Activated CD4-positive, alpha-beta T cell treated with anti-CD3 and anti-CD28 coated beads, Interleukin-2, amount 50 U/mL, for 24 hours (primary cell): ENCODE measurements at places on chromosomes 1 and 21.

- DNase-seq: no peak
These were observed 78.6 kb downstream of the MAN1C1 start for GRCh38 chr1:25695090-25695770.

GRCh38 chr1:160550572-160551034 is 27.5 kb upstream of the SLAMF6 start:
- DNase-seq: peak; percentile 31

GRCh38 chr1:234923626-234924025 is 205.0 kb downstream of the TOMM20 start:
- no peak for DNase-seq

DNA sequence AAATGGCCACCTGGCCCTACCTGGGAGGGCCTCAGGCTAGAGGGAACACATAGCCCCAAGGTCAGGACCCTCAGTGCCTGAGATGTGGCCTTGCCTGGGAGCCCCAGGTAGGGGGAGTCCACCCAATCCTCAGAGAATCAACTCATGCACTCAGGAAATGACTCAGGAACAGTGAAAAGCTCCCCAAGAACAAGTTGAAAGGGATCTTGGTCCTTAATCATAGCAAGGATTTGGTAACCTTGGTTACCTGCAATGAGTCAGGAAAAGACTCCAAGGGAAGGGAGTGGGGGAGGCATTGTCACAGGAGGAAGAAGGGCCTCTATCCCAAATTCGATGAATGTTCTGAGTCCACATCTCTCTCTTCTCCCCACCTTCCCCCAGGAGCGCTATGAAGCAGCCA is 17.0 kb downstream of the MAP7D1 start:
- DNase-seq: no peak

GRCh38 chr1:101745551-101746270 is 251.0 kb downstream of the OLFM3 start:
- DNase-seq: no peak

DNA sequence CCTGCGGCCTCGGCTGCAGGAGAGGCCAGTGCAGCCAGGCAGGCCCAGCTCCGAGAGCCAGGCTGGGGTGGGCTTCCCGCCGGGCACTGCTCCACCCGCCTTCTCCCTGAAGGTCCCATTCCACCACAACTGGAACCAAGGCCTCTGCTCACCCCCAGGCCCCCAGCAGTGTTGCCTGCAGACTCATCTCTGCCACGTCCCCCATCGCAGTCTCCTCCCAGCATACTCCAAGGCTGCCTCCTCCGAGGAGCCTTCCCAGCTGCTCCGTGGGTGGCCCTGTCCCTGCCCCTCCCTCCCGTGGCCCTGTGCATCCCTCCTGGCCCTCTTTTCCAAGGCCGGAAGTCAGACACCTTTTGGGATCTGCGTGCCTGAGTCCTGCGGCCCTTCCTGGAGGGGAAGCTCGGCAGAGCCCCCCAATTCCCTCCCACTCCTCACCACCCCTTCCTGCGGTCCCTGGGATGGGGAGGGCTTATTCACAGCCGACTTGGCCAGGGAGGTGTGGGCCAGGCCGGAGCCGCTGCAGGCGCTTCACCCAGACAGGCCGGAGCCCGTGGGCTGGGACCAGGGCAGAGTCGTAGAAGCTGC is 47.6 kb downstream of the SLX9 start:
- no peak for DNase-seq

- no peak for DNase-seq
These were observed 34.1 kb downstream of the QSOX1 start for GRCh38 chr1:180188684-180189175.

DNA sequence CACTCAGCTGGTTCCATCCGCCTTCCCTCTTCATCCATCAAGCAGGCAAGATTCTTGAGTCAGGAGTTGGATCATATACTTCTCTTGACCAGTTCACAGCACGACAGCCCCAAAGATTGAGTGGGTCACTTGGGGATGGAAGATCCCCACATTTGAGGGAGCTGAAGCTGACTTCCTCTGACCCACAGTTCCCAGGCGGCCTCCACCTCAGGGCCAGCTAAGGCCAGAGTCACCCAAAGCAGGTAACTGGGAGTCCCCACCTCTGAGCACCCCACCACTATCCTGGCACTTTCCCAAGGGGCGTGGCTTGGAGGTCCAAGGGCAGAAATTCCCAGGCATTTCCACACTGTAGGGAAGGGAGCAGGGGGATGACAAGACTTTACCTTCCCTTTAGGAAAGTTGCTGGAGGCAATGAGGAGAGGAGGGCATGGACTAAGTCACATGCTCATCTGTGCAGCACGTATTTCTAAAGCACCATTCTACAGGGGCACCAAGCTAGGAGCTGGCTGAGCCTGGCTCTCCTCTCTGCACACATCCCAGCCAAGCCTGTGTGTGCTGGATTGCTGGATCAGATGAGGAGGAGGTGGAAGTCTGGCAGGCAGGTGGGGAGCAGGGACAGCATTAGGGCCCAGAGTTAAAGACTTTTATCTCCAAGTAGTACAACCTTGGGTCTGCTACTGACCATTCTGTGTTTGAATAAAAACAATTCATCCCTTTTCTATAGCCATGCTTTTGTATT is 1.3 kb upstream of the RD3 start:
- no peak for DNase-seq

DNA sequence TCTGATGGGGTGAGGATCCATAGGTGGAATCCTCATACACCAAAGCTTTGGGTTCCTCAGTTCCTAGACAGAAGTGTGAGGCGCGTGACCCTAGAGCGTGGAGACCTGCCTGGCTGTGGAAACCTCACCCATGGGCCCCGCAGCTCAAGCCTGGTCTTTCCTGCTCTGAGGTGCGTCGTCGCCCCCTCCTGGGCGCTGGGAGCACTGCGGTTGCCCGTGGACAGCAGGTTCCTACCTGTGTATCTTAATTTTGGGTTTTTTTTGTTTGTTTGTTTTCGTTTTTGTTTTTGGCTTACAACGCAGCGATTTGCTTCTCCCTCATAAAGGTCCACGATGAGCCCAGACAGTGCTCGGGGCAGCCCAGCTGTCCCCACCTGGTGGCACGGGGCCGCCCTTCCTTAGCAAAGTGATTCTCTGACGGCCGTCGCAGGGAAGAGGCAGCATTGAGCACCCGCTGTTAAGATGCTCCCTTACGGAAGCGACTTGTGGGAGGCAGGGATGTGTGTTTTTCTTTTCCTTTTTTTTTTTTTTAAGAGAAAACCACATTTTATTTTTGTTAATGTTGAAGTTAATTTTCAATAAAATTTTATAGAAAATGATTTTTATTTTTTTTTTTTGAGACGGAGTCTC is 36.5 kb upstream of the TRAPPC10 start:
- DNase-seq: peak; percentile 71

GRCh38 chr1:150162862-150163706 is 13.4 kb downstream of the PLEKHO1 start:
- no peak for DNase-seq

DNA sequence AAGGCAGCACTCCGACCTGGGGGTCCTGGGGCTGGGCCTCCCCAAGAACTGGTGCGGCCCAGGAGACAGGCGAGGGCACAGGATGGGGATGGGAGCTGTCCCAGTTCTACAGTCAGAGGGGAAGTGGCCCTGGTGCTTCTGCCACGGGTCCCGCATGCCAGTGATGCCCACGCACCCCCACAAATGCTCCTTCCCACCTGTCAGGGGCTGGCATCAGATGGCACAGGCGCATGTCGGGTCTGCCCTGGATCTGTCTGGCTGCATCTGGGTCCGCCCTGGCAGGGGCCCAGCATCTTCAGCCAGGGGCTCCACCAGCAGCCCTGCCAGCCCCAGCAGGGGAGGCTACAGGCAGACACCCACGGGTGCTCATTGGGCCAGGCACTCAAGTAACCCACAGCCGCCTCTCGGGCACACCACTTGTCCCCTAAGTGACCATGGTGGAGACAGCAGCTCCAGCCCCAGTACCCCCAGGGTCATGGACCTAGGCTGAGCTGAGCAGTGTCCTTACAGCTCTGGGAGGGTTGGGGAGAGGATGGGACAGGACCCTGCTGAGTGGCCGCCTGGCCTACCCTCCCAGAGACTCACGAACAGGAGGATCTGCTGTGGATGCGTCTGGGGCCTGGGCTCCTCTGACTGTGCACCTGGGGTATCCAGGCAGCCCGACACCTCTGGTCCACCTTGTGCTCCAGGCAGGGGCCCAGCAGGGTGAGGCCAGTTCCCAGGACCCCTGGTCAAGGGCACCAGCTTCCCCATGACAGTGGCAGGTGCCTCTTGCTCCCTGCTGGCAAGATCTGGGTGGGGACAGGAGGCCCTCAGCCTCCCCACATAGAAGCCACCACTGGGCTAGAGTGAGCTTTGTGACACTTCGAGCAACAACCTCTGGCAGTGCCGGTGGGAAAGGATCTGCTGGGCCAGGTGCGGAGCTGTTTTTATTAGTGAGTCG is 5.4 kb downstream of the SMIM1 start:
- DNase-seq: no peak

DNA sequence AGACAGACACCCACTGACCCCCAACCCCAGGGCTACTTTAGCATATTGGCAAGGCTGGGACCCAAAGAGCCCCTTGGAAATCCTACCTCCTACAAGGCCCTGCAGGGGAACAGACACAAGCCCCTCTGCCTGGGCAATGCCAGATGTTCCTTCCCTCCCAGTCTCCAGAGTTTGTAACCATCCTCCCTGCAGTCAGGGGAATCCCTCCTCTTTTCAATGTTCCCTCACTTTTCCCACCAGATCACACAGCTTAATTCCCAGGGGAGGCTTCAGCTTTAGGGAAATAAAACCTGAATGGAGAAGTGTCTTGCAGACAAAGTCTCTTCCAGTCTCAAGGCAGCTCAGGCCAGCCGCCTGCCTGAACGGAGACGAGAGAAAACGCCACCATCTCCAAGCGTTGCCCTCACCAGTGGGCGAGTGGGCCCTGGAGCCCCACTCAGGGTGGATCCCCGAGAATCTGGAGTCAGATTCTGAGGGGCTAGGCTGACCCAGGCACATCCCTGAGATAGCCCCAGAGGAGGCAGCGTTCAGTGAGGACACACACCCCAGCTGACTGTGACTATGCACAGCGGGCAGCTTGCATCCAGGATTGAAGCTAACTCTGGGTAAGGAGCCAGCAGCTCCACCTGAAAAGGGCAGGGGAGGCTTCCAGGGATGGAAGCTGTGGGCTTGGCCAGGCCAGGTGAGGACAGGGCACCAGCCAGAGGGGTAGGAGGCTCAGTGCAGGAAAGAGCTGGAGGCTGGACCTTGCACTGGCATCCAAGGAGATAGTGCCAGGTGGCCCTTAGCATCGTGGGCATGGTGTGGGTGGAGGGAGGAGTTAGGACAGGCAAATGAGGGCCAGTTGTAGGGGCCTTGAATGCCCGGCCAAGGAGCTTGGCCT is 44.0 kb upstream of the ZC3H12A start:
- no peak for DNase-seq

DNA sequence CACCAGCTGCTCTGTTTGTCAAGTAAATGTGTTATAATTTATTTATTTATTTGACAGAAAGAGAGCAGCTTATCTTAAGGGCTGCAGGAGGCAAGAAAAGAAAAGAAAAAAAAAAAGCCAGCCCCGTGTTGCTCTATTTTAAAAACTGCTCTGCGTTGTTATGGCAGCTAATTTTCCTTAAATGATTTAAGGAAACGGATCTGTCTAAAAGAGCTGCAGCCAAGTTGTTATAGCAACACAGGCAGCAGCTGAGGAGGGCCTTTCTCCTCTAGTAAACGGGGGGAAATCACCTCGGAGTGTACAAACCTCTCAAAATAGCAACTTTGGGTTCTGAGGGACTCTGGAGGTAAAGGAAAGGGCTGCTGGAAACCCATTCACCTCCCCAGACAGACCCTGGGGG is 149.2 kb downstream of the BEND5 start:
- no peak for DNase-seq

DNA sequence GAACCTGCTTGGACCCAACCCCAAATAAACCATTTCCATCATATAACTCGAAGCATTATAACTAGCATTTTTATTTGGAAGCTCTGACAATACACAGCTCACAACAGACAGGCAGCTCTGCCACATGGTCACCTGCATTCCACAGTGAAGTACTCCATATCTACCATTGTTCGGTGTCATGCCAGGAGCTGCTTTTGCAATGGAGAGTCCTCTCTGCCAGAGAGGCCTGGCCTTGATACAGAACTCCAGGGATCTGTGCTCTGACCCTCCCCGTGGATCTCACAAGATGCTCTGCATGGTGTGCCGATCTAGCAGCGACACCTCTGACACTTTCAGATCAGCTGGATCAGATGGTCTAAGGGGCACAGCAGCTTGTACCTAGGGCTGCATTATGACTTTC is 109.6 kb downstream of the SYF2 start:
- DNase-seq: no peak

- no peak for DNase-seq
These were observed 45.5 kb upstream of the RASAL2 start for GRCh38 chr1:178048426-178048825.

- no peak for DNase-seq
These were observed 2.6 kb downstream of the KRTAP10-12 start for GRCh38 chr21:44699502-44700001.

DNA sequence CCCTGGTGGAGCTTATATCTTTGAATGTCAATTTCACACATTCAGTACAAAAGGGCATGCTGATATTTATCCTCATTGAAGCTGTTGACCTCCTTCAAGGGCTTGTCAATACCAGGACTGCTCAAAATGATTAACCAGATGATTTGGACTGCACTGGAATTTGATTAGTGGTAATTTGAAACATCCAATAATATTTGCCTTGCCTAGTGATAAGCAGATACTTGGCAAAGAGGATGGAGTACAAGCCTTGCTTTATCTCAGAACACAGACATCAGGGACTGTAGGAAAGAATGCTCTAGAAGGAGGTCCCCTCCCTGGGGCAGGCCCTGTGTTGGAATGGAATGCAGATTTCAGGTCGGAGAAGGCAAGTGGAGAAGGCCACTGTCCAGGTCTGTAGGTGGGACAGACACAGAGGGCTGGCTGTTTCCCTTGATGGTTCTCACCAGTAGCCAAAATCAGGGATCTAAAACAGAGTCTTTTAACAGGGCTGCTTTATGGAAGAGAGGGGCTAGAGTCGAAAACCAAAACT is 64.8 kb upstream of the ZNF648 start:
- no peak for DNase-seq

DNA sequence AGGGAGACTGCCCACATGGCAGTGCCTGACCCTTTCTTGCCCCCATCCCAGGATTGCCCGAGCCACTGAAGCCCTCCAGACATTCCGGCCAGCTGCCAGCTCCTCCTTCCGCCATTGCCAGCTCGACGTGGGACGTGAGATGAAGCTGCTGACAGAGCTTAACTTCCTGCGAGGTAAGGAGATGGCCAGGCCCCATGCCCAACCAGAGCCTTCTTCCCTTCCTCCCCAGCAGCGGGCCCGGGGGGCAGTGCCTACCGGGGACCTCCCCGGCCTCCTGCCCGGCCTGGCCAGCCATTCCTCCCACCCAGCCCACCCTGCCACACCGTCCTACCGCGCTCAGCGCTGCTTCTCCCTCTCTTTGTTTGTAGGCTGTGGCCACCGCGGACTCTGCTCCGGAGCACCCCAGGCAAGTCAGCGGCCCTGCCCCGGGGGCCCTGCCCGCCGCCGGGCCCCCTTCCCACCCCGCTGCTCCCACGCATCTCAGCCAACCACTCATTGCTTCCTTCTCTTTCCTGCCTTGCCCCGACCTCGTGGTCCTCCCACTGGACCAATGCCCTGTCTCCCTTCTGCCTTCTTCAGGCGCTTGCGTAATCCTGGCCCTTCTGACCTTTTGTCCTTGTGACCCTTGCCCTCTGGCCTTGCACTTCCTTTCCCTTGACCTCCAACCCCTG is 4.9 kb downstream of the TRIM46 start:
- DNase-seq: no peak
